ENCODE measurements at places on chromosomes 1 and 21. TPM values are rescaled to one million over a fixed set of nuclear protein-coding genes. Genes with fewer than 3 reads are reported as not detected.

DNA sequence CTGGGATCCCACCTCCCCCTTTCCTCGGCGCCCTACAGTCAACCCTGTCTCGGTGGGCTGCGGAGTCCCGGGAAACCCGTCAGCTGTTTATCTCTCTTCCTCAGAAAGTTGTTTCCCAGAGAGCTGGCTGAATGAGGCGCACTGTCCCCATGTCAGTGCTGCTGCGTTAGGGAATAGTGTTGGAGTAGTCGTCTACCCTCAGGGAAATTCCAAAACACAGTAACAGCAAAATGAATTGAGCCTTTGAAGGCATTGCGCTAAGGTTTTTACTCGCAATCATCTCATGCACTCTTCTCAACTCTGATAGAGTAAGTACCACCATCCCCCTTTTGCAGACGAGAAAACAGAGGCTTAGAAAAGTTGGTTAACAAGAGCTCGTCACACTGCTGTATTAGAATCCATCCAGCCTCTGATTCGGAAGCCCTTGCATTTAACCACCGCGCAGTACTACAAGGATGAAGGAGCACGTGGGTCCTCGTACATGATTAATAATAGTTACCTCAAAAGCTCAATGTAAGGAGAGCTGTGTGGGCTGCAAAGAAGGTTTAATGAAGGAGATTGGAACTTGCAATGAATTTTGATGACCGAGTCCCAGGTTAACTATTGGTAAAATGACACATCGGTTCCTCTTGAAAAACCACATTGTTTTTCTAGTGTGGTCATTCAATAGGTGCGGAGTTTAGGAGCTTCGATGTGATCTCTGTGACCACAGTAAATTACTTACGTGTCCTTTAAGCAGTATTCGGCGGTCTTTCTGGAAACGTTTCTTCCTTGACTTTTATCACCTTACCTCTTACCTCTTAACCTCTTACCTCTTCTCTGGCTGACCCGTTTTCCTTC, 788 bp upstream of the EDEM3 start:
- H3K36me3 ChIP-seq, result no peaks in the 10 kb centered on the region
- H3K4me1 ChIP-seq, result peaks cover 16% of the 10 kb centered on the region
- H3K27me3 ChIP-seq, result no peaks in the 10 kb centered on the region
- H3K27ac ChIP-seq, result peak overlapping the region; percentile 67
- DNase-seq, result no peak
- peak overlapping the region; percentile 93 for H3K4me3 ChIP-seq

- H3K36me3 ChIP-seq, result no peaks in the 10 kb centered on the region
- no peaks in the 10 kb centered on the region for H3K4me1 ChIP-seq
- H3K4me3 ChIP-seq, result no peak overlapping the region
- no peak overlapping the region for H3K27ac ChIP-seq
Observed at GRCh38 chr1:235221653-235222375, 60.8 kb upstream of the RBM34 start.

DNA sequence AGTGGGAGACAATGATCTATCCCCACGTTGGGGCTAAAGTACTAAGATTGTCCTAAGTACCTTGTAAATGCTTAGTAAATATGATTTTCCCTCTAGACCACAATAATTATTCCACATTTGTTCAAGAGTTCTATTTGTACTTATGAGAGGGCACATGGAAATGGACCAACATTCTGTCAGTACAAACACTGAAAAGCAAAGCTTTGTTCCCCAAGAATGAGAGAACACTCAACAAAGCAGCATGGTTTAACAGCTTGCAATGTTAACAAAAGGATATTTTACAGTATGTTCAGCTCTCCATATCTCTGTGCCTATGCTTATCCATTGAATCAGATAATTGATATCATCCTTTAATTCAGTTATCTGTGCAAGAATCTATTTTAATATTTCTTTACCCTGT, 35.4 kb downstream of the RBM11 start:
- H3K27me3 ChIP-seq, result no peaks in the 10 kb centered on the region
- no peak overlapping the region for H3K27ac ChIP-seq
- H3K4me1 ChIP-seq, result no peaks in the 10 kb centered on the region

DNA sequence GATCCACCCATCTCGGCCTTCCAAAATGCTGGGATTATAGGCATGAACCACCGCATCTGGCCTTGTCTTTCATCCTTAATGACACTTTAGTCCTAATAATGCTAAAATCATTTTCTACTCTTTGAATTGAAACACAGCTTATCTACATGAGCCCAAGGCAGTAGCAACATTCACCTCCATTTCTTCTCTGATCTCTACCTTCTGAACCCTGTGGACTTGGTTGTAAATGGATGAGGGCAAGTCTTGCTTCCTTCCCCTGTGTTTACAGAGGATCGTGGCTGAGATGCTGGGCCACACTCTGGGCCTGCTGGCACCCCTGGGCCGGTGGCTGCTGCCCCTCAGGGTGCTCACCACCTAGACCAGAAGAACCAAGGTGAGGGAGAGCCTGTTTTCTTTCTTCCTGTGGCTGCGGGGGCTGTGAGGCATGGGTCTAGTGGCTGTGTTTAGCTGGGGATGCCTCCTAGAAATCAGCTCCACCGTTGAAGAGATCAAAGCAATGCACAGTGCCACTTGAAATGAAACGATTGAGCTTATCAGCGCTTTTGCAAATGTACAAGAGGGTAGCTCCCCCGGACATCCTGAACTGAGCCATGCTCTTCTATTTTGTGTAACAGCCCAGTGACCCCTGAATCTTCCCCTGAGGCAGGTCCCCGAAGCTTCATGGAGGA, 32.2 kb upstream of the LGALS8 start:
- H3K4me3 ChIP-seq, result no peak overlapping the region
- DNase-seq, result no peak
- no peaks in the 10 kb centered on the region for H3K27me3 ChIP-seq
- no peaks in the 10 kb centered on the region for H3K36me3 ChIP-seq

RORC gene
- total RNA-seq, result 17.6 TPM

DNA sequence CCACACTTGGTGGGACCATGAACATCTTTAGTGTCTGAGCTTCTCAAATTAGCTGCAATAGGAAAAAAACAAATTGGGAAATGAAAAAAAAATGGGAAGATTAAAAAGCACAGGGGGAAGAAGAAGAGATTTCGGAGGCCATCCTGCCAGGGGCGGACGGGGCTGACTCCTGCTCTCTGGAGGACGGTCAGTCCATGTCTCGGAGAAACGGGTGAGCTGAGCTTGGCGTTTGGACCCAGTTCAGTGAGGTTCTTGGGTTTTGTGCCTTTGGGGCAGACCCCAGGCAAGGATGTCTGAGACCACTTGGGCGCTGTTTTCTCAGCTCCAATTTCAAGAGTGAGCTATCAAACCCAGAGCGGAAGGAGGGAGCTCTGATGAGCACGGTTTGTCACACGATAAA, 123.9 kb downstream of the PRDM2 start:
- H3K4me1 ChIP-seq, result no peaks in the 10 kb centered on the region
- no peak overlapping the region for H3K27ac ChIP-seq
- no peak overlapping the region for H3K4me3 ChIP-seq
- no peak for DNase-seq
- H3K27me3 ChIP-seq, result no peaks in the 10 kb centered on the region

RBP7 gene
- 5.1 TPM for total RNA-seq

GRCh38 chr1:103109311-103109920, 1.1 kb upstream of the COL11A1 start:
- no peak for DNase-seq
- H3K4me3 ChIP-seq, result no peak overlapping the region
- no peaks in the 10 kb centered on the region for H3K36me3 ChIP-seq
- peaks cover 8% of the 10 kb centered on the region for H3K4me1 ChIP-seq
- no peaks in the 10 kb centered on the region for H3K27me3 ChIP-seq

- no peak overlapping the region for H3K4me3 ChIP-seq
- peaks cover 13% of the 10 kb centered on the region for H3K4me1 ChIP-seq
- H3K27me3 ChIP-seq, result no peaks in the 10 kb centered on the region
- peaks cover 8% of the 10 kb centered on the region for H3K36me3 ChIP-seq
Observed at GRCh38 chr21:46394595-46395104, 64.0 kb upstream of the DIP2A start.

GRCh38 chr1:11721311-11721710, 14.6 kb upstream of the AGTRAP start:
- no peak overlapping the region for H3K4me3 ChIP-seq
- no peak overlapping the region for H3K27ac ChIP-seq
- no peaks in the 10 kb centered on the region for H3K27me3 ChIP-seq
- DNase-seq, result no peak
- no peaks in the 10 kb centered on the region for H3K4me1 ChIP-seq

DNA sequence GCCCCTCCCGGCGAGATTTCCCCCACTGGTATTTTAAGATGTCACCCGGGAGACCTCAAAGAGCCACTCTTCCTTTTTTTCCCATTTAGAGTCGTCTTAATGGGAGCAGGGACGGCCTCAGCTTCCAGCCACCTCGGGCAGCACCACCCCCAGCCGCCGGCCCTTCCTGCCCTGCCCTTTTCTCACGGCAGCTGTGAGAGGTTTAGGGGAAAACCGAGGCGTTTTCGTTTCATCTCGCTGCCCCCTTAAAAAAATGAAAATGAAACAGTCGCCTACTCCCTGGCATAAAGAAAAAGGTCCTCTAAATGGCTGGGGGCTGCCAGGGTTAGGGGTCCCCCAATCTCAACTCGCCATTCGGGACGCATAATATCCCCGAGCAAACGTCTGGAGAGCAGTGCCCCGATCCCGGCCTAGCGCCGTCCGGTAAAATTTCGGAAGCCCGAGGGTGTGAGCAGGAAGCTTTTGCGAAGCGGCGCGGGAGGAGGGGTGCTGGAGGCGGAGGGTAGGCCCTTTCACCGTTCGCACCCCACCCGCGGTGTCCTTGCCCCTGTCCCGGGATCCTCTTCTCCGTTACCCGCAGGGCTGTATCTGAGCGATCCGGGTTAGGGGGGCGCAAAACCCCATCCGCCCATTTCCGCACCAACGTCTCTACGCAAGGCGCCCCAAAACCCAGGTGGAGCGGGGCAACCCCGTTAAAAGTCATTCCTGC, 1.2 kb downstream of the RUNX3 start:
- H3K4me1 ChIP-seq, result peaks cover 12% of the 10 kb centered on the region
- H3K27me3 ChIP-seq, result peaks cover 67% of the 10 kb centered on the region
- peak overlapping the region; percentile 53 for H3K27ac ChIP-seq
- peak overlapping the region; percentile 43 for H3K4me3 ChIP-seq
- H3K36me3 ChIP-seq, result no peaks in the 10 kb centered on the region

DNA sequence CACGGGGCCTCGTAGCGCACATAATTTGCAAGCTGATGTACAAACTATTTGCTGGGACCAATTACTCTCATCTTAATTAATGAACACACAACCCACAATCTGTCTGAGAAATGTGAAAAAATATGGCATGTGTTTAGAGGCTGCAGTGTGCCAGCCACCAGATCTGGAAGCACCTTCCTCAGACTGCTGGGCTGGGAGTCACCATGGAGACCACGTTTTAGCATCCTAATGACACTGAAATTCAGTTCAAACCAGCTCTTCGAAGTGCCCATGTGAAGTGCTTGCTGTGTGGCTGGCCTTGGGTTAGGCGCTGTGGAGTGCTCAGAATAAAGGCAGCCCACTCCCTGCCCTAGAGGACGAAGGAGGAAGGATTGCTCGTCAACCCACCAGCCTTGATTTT, 482.4 kb downstream of the OMA1 start:
- no peak overlapping the region for H3K4me3 ChIP-seq
- no peak for DNase-seq
- no peaks in the 10 kb centered on the region for H3K4me1 ChIP-seq
- H3K27ac ChIP-seq, result no peak overlapping the region
- H3K27me3 ChIP-seq, result no peaks in the 10 kb centered on the region

CD1B gene
- total RNA-seq, result not detected

ITLN2 gene
- total RNA-seq, result 0.33 TPM

DNA sequence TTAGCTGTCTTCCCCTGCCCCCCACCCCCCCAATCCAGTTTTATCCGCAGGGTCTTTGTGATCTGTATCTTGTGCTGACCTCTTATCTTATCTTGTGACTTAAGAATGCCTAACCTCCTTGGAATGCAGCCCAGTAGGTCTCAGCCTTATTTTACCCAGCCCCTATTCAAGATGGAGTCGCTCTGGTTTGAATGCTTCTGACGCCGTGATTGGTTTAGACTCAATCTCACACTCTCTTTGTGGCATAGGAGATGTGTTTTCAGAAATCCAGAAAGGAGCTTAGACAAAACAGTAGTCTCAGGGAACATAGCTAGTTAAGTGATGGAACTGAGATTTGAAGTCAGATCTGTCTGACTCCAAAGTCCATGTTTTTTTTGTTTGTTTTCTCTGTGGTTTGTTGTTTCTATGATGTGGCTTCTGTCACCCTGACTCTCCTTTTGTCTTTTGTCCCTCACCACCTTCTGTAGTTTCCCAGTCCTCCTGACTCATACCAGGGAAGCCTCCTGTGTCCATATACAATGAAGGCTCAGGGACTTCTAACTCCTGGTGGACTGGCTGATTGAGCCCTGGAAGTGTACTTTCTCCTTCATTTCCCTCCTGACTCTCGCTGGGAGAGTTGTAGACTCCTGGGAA, 18.1 kb upstream of the USP24 start:
- H3K4me1 ChIP-seq, result no peaks in the 10 kb centered on the region
- no peaks in the 10 kb centered on the region for H3K27me3 ChIP-seq
- H3K4me3 ChIP-seq, result no peak overlapping the region
- no peaks in the 10 kb centered on the region for H3K36me3 ChIP-seq
- DNase-seq, result no peak
- no peak overlapping the region for H3K27ac ChIP-seq
